ENCODE measurements at places on chromosomes 5 and 9. TPM values are rescaled to one million over a fixed set of nuclear protein-coding genes. Genes with fewer than 3 reads are reported as not detected.

Gene FBXL7
- total RNA-seq = 26.4 TPM

Gene FUBP3
- 38.3 TPM for total RNA-seq

Gene OGN
- total RNA-seq = not detected

DNA sequence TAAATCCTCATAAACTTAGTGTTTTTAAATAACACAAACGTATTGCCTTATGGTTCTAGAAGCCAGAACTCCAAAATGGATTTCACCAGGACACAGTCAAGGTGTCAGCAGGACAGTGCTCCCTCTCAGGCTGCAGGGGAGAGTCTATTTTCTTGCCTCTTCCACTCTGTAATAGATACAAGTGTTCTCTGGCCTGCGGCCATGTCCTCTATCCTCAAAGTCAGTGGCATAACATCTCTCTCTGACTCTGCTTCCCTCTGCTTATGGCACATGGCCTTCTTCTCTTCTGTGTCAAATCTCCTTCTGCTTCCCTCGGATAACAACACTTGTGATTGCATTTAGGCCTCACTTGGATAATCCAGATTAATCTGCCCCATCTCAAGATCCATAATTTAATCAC lies 129.4 kb upstream of the OR13F1 start:
- DNase-seq = no peak

- DNase-seq = no peak
These were observed 138.6 kb upstream of the SPEF2 start for GRCh38 chr5:35478856-35479682.

DNA sequence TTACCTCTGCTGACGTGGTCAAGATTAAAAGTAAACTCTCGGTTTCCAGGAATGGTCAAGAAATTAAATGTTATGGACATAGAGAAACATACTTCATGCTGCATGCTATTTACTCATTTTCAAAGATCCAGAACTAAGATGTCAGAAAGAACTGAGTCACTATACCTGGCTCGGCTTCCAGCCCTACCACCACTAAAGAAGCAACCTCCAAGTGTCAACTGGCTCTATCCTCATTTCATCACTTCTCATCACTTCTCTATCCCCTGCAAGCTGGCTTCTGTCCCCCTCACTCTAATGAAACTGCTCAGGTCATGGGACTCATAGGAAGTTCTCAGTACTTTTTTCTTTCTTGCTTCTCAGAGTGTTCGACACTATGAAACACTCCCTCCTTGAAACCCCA lies 116.2 kb downstream of the CDK5RAP2 start:
- no peak for DNase-seq

- DNase-seq = no peak
These were observed 285.1 kb upstream of the ADAMTS16 start for GRCh38 chr5:4855036-4855435.

GRCh38 chr5:103829585-103829984 lies 267.0 kb upstream of the NUDT12 start:
- no peak for DNase-seq

GRCh38 chr9:33165263-33166151 lies 1.6 kb downstream of the B4GALT1 start:
- no peak for DNase-seq
